Brain (organoid and tissue), 16 donors: ENCODE measurements at places on chromosomes 2 and 18. TPM values are rescaled to one million over a fixed set of nuclear protein-coding genes. Genes with fewer than 3 reads are reported as not detected.

The CHMP3 gene
- polyA plus RNA-seq, result 111 TPM

The KLHL14 gene
- 9.5 TPM for polyA plus RNA-seq

The GKN1 gene
- polyA plus RNA-seq, result not detected

The REG1A gene
- polyA plus RNA-seq, result not detected

The NXPH2 gene
- not detected for polyA plus RNA-seq

The FAM110C gene
- 1.3 TPM for polyA plus RNA-seq

GRCh38 chr2:182666674-182667314 lies 49.3 kb upstream of the DNAJC10 start:
- no peak for DNase-seq

- no peak for DNase-seq
Observed at GRCh38 chr2:73746015-73746876, 9.1 kb upstream of the TPRKB start.

- DNase-seq, result no peak
Observed at GRCh38 chr2:71578767-71579342, 125.5 kb downstream of the DYSF start.

GRCh38 chr2:196173505-196173904 lies 2.1 kb upstream of the STK17B start:
- no peak for DNase-seq

DNA sequence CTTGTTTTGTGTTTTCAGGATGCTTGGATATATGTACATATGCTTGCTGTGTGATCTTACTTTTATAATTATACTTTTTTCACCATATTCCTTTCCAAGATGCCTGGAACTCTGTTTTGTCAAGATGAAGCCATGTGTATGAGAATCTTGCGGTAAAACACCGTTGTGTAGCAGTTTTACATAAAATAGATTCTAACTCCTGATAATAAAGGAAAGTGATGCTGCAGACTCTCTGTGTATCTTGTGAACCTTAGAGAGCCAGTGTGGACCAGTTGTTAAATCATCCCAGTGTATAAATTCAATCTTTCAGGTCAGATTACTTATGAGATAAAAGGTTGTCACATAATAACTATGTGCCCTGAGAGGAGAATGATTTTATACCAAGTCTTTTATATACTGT lies 12.5 kb upstream of the ITGA4 start:
- DNase-seq, result no peak

- no peak for DNase-seq
Observed at GRCh38 chr2:216159144-216159543, 50.0 kb downstream of the XRCC5 start.

DNA sequence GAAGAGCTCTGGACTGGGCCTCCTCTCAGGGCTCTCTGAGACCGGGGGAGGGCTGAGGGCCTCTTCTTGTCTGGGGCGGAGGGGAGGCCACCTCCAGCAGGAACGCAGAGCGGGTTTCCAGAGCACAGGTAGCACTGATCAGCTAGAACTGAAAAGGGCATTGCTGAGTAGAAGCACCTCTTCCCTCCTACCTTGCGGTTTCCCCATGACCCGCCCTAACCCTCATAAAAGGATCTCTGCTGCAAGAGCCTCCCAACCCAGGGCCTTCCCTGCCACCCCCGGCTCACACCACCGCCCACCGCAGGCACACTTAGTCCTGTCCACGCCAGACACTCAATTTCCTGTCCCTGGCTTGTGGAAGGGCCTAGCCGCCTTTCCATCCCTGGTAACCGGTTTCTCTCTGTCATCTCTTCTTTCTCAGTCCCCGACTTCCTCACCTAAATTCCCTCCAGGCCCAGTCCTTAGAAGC lies 966 bp downstream of the ADCY3 start:
- no peak for DNase-seq

DNA sequence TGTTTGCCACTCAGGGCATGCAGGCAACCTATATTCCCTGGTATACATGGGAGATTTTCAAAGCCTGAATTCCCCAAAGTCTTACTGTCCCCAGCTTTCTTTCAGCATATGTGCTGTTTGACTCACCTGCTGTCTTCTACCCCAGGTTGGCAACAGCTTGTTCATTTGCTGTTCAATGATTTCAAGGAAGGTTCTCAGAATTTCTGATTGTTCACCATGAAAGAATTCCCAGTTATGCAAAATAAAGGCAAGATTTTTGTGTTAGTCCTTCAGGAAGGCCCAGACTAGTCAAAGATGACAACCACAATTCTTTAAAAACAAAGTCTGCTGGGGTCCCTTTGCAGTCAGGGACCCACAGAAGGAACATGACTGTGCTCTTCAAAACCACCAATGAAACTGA lies 1057.8 kb upstream of the CDH2 start:
- DNase-seq, result no peak

DNA sequence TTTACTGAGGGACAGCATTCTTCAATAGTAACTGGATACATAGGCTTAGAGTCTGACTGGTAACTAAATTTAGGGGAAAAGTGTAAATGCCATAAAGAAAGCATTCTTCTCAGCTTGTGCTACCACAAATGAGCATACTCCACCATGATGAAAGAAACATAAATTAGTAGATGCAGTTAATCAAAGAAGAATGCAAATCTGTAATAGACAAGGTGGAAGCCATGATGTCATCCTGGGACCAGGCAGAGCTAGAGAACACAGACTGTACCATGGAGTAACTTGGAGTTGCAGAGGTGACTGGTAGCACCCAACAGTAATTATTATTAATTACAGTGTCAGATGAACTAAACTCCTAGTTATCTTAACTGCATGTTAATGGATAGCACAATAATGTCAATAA lies 51.7 kb downstream of the RBKS start:
- DNase-seq, result no peak

- DNase-seq, result no peak
Observed at GRCh38 chr18:23908827-23909226, 105.7 kb upstream of the TTC39C start.

- DNase-seq, result no peak
Observed at GRCh38 chr2:10331702-10332401, 29.1 kb downstream of the HPCAL1 start.

- peak; percentile 8 for DNase-seq
Observed at GRCh38 chr2:88003074-88003755, 13.1 kb downstream of the RNU2-63P start.

DNA sequence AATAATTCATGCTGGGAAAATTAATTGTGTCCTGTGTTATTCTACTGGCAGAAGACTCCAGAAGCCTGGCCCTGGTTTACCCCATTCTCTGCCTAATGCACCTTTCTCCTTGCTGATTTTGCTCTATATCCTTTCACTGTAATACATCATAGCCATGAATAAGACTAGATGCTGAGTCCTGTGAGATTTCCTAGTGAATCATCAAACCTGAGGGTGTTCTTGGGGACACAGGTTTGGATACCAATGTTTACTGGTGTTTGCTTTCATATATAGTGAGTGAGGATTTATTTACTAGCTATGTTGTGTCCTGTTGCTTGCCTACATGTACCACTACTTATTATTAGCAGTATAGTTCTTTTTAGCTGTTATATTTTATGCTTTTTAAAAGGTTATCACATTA lies 6.5 kb downstream of the METTL5 start:
- no peak for DNase-seq

DNA sequence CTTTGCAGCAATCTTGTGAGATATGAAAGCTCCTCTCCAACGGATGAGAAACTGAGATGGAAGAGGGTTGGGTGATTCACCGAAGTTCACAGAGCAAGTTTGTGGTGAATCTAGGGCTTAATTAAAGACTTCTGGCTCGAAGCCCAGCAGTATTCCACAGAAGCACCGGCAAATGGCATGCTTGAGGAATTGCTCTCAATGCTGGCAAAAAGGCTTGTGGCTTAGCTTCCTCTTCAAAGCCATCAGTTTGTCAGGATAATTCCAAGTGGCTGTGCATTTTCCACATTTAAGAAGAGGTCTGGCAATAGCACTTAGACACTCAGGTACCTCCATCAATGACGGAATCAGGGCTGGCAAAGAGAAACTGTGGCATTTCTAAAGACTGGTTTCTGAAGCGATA lies 98.7 kb upstream of the SLC66A3 start:
- DNase-seq, result peak; percentile 69

GRCh38 chr18:58407263-58407648 lies 221.6 kb downstream of the ALPK2 start:
- no peak for DNase-seq
